ENCODE measurements at places on chromosomes 7 and 10.
A peak's percentile ranks its signal among the peaks of the same experiment; 100 is the strongest.

DNA sequence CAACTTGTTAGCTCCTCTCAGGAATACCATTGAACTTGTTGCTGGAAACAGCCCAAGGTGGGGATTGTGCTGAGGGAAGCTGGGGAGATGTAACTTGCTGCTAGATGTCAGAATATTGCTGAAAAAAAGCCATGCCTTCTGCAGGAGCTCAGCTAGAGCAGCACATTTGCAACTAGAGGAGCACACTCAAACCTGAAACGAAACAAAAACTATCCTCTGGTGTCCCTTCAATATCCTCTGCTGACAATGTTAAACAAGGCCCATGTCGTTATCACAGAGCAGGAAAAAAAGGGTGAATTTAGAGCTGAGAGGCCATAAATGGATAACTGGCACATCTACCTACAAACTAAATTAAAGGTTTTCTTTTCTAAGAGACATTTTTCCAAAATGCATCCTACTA lies 53.7 kb upstream of the MACC1 start:
- DNase-seq = no peak

- peak; percentile 59 for DNase-seq
Observed at GRCh38 chr10:114095559-114096337, 52.1 kb downstream of the ADRB1 start.

- no peak for DNase-seq
Observed at GRCh38 chr10:486666-487322, 202.7 kb downstream of the DIP2C start.

DNA sequence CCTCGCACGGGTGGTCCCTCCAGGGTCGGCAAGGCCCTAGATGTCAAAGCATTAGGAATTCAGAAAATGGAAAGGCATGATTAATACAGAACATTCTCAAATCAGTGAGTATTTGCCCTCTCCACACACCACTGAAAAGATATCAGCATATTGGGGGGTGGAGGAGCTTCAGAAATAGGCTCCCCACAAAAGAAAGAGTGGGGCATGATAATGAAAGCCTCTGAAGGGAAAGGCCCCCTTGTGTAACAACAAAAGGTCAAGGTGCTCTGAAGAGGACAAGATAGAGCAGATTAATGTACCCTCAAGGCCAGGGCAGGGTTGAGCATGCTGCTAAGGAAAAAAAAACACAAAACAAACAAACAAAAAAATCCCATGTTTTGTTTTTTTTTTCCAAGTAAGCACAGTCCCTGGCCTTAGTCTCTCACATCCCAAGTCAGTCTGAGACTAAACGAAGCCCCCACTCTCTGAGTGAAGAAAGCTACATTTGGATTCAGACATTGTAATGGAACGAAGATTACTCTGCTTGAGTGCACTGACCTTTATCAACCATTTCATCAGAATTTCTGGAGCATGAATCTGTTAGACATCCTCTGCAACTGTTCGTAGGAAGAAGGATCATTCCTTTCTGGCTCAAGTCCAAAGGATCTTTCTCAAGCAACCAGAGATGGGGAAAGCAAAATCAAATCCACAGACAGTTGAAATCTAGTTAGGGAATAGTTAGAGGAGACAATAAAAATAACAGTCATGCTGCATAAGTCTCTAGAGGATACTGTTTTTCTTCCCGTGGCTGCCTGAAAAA lies 27.4 kb upstream of the DGKI start:
- no peak for DNase-seq

GRCh38 chr7:44244282-44244681 lies 43.5 kb downstream of the YKT6 start:
- DNase-seq = no peak

- no peak for DNase-seq
Observed at GRCh38 chr7:78299088-78299487, 500.5 kb downstream of the PHTF2 start.

GRCh38 chr10:77291596-77292505 lies 345.8 kb downstream of the KCNMA1 start:
- no peak for DNase-seq

Measured in AML-193 (cell line).